ENCODE measurements at places on chromosomes 4 and X.

DNA sequence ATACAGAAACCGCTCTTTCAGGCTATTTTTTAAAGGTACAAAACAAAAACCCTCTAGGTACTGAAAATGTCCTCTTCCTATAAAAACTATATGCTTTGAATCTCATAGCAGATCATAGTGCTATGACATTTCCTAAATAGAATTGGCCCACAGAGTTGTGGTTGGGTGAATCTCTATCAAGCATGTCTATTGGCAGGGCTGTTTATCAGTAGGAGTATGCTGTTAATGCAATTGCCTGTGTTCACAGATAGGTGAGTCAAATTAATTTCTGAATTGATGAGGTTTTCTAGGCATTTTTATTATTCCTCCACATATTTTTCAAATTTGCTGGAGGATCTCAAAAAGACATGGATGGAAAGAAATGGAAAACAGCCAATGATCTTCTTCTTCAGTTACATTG lies 73.9 kb downstream of the QRFPR start:
- DNase-seq: no peak

DNA sequence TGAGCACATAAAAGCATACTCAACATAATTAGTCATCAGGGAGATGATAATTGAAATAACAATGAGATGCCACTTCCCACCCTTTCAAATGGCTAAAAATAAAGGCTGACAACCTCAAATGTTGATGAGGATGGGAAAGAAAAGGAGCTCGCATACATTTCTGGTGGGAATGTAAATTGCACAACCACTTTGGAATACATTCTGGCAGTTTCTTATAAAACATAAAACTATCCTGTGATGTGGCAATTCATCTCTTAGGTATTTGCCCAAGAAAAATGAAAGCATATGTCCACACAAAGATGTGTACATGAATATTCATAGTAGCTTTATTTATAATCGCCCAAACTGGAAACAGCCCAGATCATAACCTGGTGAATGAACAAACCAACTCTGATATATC lies 687 bp upstream of the ZNF275 start:
- DNase-seq: no peak

- DNase-seq: no peak
Measured at GRCh38 chr4:148874331-148874730, 432.1 kb upstream of the NR3C2 start.

DNA sequence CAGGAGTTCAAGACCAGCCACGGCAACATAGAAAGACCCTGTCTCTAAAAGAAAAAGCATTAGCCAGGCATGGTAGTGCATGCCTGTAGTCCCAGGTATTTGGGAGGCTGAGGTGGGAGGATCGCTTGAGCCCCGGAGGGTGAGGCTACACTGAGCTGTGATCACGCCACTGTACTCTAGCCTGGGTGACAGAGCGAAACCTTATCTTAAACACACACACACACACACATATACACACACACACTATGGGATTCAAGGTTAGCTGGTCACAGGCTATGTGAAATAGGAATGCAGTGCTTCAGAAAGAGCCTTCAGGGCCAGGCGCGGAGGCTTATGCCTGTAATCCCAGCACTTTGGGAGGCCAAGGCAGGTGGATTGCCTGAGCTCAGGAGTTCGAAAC lies 23.5 kb downstream of the NLGN3 start:
- no peak for DNase-seq

DNA sequence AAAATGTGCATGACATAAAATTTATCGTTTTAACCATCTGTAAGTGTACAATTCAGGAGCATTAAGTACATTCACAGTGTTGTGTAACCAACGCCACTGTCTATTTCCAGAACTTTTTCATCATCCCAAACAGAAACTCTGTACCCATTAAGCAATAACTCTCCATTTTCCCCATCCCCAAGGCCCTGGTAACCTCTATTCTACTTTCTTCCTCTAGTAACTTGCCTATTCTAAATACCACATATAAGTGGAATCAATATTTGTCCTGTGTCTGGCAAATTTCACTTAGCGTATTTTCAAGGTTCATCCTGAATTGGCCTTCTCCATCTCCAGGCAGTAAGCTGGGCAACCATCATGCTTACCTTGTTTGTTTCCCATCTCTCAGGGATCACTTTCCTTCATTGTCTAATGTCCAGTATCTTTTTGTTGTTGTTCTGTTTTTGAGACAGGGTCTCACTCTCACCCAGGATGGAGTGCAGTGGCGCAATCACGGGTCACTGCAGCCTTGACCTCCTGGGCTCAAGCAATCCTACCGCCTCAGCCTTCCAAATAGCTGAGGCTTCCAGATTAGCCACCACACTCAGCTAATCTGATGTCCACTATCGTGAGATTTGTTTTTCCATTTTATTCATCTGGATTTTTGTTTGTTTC lies 17.7 kb upstream of the GRIPAP1 start:
- no peak for DNase-seq

GRCh38 chr4:155667568-155668511 lies 1.2 kb downstream of the GUCY1A1 start:
- peak; percentile 27 for DNase-seq

DNA sequence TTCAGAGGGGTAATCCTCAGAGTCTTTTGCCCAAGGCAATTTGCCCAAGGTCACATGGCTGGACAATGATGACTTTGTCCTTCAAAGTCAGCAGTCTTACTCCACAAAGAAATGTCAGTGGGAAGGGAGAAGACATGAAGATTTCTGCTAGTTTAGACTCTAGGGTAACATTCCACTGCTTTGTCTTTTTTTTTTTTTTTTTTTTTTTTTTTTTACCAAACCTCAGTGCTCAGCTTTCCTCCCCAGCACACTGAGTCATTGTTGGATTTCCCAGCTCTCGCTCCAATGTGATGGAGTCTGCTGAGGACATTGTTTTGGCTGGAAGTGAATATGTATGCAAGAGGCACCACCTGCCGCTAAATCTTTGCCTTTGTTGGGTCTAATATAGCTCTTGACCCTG lies 7.2 kb upstream of the C1QTNF7 start:
- no peak for DNase-seq

DNA sequence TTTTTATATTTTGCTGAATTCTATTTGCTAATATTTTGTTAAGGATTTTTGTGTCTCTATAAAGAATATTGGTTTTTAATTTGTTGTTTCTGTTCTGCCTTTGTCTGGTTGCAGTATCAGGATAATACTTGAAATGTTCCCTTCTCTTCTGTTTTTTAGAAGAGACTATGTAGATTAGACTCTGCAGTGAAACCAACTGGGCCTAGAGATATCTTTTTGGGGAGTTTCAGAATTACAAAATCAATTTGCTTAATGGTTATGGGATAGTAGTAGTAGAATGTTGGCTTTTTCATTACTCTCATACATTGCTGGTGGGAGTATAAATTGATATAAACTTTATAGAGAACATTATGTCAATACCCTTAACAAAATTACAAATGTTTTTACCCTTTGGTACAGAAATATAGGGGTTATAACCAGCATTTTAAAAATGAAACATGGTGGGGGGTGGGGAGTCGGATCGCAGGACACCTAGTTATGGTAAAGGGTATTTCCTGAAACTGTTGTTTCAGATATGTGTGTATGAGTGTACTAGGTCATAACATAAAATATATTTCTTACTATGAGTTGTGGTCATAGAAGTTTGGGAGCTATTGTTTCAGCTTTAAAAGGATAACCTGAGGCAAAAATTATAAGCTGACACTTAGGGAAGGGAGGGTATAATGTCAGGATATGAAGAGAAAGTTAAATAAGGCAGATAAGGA lies 29.0 kb downstream of the CLOCK start:
- no peak for DNase-seq

Data from NCI-H1105 (cell line).